ENCODE measurements at places on chromosomes 12 and 14.

- DNase-seq = no peak
These were observed 184.4 kb upstream of the CCND2 start for GRCh38 chr12:4089121-4089606.

DNA sequence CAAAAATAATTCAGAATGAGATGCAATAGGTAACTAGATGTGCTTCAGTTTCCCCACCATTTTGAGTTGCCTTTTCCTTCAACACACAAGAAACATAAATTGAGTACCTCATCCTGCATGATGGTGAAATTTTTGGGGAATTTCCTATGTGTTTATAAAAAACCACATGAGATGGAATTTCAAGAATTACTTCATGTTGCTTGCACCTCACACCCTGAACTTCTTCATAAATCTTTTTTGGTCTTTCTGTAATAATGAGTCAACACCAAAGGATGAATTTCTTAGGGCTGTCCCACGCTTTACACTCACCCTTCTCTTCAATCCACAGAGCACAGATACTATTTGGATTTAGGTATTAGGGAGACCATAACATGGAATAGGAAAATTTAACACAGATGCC, 22.6 kb upstream of the LUM start:
- no peak for DNase-seq

- DNase-seq = no peak
These were observed 276.8 kb upstream of the TMPO start for GRCh38 chr12:98238515-98239130.

- DNase-seq = no peak
These were observed 8.3 kb downstream of the CEP128 start for GRCh38 chr14:80933282-80933681.

- no peak for DNase-seq
These were observed 715 bp upstream of the SLC10A1 start for GRCh38 chr14:69797573-69798338.

GRCh38 chr12:119366007-119366406, 31.5 kb downstream of the CCDC60 start:
- no peak for DNase-seq

DNA sequence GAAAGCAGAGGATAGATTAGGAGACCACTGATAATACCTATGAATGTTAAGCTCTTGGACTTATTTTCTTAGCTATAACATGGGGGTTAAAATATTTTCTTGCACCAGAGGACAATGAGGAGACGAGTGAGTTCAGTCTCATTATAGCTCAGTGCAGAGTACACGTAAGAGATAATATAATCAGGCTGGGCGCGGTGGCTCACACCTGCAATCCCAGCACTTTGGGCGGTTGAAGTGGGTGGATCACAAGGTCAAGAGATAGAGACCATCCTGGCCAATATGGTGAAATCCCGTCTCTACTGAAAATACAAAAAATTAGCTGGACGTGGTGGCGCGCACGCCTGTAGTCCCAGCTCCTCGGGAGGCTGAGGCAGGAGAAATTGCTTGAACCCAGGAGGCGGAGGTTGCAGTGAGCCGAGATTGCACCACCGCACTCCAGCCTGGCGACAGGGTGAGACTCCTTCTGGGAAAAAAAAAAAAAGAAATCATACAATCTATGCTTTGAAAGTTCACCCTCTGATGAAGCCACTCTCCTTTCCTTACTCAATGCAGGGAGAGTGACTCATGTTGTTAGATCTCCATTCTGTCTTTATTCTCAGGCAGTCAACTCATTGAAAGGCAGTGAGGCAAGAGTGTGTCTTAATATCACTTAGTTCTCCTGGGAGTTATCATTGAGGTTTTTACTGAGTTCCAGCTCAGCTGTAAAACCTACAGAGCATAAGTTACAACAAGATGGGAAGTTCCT, 134.2 kb downstream of the SYNE2 start:
- peak; percentile 10 for DNase-seq

DNA sequence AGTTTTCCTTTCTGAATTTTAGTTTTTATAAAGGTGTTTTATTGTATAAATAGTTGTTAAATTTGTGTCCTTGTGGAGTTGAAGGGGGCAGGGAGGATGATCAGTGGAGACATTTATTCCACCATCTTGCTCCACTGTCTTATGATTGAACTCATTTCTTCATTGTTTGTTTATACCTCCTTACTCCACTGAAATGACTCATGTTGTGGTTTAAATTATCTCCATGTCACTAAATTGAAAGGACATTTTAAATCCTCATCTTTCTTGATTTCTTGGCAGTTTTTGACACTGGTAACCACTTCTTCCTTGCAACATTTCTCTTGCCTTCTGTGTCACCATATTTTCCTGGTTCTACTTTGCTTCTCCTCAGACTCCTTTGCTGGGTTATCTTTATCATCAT, 23.6 kb upstream of the FERMT2 start:
- no peak for DNase-seq

DNA sequence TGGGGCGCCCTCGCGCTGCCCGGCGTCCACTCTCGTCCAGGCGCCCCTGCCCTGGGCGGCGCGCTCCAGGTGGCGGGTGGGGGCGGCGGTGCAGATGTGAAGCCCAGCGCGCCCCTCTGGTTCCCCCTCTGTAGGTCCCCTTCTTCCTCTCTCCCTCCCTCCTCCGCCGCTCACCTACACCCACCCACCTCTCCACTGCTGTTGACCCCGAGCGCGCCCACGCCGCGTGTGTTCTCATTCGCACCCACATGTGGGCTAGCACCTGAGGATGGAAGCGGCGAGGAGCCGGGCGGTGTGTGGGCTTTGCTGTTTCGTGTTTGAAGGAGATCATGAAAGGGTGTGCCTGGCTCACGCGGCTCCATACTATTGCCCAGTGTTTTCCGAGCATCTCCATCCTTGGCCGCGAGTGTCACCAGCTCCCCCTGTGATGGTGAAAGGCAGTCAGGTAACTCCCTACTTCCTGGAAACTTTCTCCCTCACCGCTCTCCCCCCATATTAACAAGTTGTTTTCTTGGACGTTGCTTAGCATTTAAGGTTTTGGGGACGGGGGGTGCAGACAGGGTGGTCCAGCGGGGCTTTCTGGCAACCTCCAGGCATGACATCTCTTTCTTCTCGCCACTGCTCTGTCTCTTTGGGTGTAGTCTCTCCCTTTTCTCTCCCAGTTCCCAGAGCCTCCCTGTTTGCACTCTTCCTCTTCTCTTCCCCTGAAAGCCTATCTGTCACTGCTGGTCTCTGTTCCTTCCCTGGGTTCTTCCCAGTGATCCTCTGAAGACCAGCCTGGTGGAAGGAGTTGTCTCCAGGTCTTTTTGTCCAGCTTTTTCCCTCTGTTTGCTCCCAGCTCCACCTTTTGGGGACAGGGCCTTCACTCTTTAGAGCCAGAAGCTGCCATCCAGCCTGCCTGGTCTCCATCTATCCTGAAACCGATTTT, 1.6 kb downstream of the CACNA1C start:
- no peak for DNase-seq

DNA sequence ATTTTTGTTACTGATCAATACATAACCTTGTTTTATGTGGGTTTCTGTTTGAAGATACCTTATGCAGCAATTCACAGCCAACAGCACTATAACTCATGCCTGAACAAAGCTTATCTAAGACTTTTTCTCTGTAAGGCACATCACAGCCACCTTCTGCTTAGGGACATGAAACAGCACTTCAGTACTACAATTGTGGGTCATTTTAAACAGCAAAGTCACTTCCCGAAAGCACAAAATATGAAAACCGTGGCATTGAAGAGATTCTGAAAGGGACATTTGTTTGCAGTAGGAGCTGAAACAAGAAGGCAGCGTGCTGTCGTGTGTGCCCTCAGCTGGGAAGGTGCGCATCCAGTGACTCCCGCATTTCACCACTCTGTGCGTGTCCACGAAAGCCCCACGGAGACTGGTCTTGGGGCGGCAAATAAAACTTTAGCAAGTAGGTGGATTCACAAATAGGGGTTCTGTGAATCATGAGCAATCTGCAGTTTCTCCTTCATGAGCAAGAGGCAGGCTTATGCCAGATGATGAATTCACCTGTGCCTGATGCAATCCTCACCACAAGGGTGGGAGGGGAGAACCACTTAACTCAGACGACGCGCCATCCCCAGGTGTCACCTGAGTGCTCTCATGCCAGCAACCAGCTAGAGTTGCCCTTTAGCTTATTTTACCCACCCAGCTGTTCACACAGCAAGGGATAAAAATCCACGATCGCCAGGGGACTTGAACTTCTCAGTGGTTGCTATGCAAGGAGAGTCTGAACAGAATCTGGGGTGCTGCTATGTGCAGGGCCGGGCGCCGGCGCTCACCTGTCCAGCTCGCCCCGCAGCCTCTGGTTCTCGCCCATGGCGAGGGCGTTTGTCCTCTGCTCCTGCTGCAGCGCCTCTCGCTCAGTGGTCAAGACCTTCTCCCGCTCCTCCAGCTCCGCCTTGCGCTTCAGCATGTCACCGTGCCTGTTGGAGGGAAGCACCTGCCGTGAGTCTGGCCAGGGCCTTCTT, 54.9 kb upstream of the GPR68 start:
- DNase-seq = no peak

- DNase-seq = no peak
These were observed 4.4 kb downstream of the SSTR1 start for GRCh38 chr14:38212111-38212510.

DNA sequence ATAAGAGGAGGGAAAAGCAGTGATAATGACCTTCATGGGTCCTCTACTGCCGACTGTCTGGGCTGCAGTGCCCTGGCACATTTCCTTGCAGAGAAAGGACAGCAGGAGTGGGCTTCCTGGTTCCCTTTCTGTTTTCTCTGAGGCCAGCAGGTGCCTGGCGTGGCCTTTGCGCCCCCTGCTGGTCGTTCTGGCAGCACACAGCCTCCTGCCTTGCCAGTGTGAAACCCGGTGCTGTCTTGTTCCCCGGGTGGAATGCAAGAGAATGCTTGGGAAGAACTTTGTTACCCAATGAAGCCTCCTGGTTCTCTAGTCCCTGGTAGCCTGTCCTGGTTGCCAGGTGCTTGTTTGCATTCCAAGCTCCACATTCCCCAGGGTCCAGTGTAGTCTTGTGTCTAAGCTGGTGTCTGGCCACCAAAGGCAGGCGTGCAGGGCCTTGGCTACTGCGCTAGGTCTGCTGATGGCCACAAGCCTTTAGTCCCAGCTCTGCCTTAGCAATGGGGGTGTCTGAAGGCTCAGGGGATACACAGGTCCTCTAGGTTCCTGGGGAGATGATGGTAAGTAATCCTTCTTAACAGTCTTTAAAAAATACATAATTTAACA, 1392.4 kb upstream of the TMEM132C start:
- peak; percentile 58 for DNase-seq

DNA sequence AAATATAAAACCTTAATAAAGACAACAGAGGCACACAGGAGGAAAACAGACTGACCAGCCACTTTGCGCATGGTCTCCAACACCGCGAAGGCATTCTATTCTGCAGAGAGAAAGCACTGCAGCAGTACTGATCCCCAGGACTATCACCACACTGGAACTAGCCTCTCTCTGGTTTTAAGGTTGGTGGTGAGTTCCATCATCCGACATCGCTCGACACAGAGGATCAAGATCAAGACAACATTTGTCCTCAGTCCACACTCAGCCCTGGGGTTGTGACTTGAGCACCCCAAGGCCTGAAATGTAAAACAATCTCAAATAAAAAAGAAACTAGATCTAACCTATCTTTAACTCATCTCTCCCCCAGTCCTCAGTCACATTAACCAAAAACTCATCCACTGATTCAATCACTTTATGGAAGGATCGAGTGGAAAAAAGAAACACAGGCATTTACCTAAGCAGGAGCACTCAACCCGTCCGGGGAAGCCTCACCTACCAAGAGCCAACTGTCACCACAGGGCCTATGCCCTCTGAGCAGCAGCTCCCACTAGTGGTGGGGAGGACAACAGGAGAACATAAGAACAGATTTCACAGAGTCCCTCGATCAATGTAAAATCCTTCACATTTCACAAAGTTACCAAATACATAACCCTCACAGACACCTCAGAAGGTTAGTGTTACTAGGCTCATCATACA, 17.7 kb downstream of the STXBP6 start:
- no peak for DNase-seq

DNA sequence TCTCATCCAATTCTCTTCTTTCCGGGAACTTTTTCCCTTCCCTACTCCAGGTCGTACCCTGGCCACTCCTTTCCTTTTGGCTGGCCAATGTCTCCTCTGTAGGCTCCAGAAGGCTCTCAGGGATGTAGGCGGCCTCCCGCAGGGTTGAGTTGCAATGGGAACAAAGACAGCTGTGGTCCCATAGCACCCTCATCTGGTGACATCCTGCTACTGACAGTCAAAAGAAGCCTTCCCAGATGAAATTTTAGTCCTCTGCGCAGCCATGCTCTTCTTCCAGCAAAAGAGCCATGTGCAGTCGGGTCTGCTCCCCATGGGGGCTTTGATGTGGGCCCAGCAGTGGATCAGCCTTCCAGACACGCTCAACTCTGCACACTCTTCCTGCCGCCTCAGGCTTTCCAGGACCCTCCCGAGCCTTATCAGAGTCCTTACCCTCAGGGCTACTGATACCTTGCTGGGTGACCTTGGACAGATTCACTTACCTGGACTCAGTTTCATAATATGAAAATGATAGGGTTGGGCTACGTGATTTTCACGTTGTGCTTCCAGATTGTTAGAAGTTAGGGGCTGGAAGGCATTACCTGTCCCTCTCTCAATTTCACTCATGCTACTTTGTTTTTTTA, 5.5 kb upstream of the CELA1 start:
- DNase-seq = peak; percentile 59

GRCh38 chr12:125674554-125675338, 609.5 kb downstream of the AACS start:
- DNase-seq = no peak

DNA sequence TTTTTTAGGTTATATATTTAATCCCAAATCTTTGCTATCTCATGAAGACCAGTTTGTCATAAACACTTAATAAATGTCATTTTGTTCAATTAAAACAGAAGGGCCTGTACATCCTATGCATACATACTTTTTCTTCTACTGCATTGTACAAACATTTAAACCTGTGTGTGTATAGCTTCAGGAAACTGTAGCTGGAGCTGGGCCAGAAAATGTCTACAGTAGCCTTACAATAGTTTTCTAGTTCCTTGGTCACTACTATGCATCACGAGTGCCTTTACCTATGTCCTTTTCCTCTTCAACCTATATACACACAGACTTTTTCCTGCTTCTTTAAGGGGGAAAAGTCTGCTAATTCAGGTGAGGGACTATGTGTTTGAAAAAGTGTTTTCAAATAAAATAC, 302.8 kb downstream of the PAWR start:
- no peak for DNase-seq

DNA sequence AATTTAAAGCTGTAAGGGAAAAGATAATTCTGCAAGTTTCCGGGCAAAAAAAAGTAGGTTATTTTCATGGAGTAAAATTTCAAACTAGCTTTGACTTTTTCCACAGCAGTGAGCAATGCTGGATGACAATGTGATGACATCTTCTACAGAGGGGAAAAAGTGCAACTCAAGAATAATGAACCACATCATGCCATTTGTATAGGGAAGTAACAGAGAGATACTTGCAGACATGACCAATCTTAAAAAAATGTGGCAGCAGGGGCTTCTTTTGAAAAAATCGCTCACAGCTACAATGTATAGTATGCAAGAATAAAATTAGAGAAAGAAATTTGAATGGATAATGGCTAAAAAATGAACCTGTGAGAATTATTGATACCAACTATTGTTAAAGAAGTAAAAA, 115.5 kb downstream of the DHRS2 start:
- DNase-seq = no peak
